Left renal cortex interstitium (tissue), 4 donors: ENCODE measurements at places on chromosomes 12 and 14. TPM values are rescaled to one million over a fixed set of nuclear protein-coding genes. Genes with fewer than 3 reads are reported as not detected.

GRCh38 chr14:92412912-92413311 lies 89.9 kb downstream of the SLC24A4 start:
- DNase-seq: no peak

- DNase-seq: no peak
These were observed 501.6 kb downstream of the SLC6A15 start for GRCh38 chr12:84411031-84411430.

The RNASE3 gene
- polyA plus RNA-seq: not detected

The HOXC12 gene
- not detected for polyA plus RNA-seq

DNA sequence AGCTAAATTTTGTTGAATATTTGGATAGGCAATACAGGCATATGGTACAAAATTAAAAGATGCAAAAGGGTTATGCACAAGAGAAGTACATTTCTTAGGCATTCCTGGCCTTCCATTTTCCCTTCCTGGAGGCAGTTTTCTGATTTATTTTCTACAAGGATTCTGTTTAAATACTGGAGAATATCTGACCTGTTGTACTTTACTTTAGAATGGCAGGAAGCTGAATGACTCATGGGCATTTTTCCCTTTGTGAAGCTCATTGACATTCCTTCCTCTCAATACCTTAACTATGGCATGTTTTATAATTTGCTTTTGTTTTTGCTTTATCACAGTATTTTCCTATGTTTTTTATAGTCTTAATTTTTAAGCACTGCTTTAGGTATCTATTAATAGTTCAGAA lies 62.7 kb downstream of the RCOR1 start:
- no peak for DNase-seq

- no peak for DNase-seq
These were observed 15.5 kb upstream of the BEGAIN start for GRCh38 chr14:100602621-100603230.

DNA sequence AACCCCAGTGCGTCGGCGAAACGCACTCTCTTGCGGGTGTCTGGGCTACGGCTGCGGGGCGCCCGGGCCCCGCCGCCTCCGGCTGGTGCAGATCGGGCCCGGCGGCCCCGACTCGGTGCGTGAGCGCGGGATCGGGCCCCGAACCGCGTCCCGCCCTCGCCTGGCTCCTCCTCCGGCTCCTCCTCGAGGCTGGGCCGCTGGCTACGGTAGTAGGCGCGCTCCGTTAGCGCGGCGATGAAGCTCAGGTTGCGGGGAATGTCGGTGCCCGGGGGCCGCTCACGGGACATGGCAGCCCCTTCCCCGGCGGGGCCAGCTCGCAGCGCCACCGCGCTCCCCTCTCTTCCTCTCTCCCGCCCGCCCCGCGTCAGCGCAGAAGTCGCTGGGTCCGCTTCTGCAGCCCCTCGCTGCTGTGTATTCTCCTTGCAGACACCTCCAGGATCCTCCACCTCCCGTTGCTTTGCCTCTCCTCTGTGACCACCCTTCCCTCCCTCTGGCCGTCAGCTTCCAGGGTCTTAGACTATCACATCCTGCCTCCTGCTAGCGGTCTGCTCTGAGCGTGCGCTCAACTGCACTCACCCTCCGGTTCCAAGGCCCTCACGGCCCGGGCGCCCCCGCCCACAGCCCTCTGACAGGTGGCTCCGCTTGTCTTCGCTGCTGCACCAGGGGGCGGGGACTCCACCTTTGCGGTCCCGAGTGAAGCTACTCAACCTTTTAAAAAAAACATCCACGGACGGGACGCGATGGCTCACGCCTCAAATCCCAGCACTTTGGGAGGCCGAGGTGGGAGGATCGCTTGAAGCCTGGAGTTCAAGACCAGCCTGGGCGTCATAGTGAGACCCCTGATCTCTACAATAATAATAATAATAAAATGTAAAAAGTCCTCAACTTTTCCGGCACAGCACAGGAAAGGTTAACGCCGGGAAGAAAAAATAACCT lies at the start of gene PPP1R3E:
PPP1R3E (minus strand) TSS at position 570 of the 936 bp plus-strand sequence; CDS start at position 287, 283 bp downstream.
- DNase-seq: no peak

The GLIPR1L2 gene
- 4.3 TPM for polyA plus RNA-seq

GRCh38 chr14:94373708-94374107 lies 14.7 kb downstream of the SERPINA1 start:
- DNase-seq: no peak

DNA sequence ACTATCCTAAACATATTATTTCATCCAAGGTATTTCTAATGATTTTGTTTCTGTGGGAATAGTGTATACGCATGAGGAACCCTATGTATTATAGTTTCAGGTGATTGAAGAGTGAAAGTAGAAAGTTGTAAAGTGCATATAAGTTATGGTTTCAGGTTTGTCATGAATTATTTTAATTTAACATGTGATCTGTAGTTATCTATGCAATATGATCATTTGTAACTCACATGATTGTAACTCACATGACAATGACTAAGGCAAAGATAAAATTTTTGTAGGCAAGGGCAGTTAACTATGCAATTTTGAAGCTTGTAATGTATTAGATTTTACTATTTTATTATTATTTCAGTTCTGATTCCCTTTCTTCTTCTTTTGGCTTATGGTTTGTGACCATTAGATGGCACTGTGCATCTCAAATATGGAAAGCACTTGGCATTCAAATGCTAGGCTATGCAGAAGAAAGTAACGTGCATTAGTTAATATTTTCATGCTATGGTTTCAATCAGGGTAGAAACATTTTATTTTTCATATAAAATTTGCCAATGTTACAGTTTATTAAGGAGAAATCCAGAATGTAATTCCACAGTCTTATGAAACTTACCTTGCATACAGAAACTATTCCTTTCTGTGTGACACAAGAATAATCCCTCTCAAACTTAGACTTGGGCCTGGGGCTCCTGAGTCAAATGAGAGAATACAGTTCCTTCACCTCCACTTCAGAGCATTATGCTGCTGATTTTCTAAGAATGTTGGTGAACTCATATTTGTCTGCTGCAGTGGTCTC lies 15.8 kb upstream of the TMEM30B start:
- DNase-seq: no peak

GRCh38 chr12:96192926-96193573 lies 1.1 kb upstream of the ELK3 start:
- DNase-seq: no peak

- no peak for DNase-seq
These were observed 34.7 kb downstream of the CIT start for GRCh38 chr12:119842380-119842779.

DNA sequence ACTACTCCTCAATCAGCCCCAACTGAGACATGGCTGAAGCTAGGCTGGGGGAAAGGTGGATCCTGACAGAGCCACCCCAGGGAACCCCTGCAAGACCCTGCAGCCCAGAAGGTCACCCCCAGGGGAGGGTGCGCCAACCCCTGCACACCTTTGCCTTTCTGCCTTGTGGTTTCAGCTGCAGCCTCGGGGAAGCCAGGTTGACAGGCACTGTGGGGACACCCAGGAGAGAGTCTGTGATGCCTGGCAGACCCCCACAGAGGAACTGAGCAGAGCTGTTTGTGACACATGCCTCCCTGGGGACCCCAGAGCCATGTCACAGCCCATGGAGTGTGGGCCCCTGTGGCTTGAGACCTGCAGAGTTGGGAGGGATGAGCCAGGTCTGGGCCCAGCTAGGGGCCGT lies 11.8 kb upstream of the HHIPL1 start:
- no peak for DNase-seq

The LALBA gene
- not detected for polyA plus RNA-seq

GRCh38 chr12:75790219-75790618 lies 241.4 kb downstream of the PHLDA1 start:
- no peak for DNase-seq

The SCNN1A gene
- 69.0 TPM for polyA plus RNA-seq

The SERPINA5 gene
- 14.1 TPM for polyA plus RNA-seq

DNA sequence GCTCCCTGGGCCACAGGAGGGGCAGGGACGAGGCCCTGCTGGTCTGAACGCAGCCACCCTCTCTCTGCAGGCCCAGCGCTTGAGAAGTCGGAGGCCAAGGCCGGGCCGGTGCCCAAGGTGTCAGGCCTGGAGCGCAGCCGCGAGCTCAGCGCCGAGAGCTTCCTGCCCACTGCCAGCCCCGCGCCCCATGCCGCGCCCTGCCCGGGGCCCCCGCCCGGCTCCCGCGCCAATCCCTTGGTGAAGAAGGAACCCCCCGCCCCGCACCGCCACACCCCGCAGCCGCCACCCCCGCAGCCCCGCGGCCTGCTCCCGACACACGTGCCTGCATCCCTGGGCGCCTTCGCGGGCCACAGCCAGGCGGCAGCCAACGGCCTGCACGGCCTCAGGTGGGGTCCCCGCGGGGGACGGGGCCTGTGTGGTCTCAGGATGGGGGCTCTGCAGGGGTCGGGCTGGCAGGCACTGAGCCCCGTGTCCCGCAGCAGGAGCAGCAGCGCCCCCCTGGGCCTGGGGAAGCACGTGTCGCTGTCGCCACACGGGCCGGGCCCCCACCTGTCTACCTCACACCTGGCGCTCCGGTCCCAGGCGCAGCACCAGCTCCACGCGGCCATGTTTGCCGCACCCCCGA lies 40.4 kb downstream of the LRCOL1 start:
- DNase-seq: no peak

The CLEC1B gene
- 1.4 TPM for polyA plus RNA-seq

DNA sequence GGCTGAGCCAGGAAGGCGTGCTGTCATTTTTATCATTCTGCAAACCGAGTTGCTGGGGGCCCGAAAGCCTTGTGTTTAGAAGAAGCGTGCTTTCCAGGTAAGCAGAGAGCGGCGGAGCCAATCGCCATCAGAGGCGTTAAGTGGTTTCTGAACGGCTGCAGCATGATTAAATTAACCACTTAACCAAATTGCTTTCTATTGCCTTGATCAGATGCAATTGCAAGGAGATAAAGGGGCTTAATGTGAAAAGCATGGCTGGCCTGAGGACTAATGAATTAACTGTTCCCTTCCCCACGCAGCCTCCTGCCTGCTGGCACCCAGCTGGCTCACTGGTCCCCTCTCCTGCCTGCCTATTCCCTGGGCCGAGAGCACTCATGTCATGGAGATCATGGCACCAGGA lies 36.6 kb upstream of the CHGA start:
- no peak for DNase-seq

DNA sequence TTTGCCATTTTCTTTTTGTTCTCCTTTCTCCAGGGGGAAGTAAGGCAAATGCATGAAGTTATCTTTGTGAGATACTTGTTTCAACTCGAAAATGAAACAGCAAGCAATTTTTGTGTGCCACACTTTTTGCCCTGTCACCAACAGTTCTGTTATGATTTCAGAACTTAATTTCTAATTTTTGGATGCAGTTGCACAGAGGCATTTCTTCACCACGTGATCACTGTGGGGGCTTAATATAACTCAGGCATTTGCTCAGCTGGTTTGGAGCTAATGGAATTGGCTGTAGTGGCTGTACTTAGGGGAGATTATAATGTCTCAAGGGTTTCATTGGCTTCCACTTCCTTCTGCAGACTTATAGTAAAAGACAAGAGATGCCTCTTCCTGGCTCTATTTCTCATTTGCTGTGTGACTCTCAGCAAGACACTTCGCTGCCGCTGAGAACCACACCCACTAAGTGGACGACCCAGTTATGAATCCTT lies 452.4 kb downstream of the RAD51B start:
- no peak for DNase-seq
